Thyroid gland (tissue), 4 donors: ENCODE measurements at places on chromosomes 13 and 19. TPM values are rescaled to one million over a fixed set of nuclear protein-coding genes. Genes with fewer than 3 reads are reported as not detected.

Gene DENND1C
- 1.3 TPM for total RNA-seq

Gene PEAK3
- total RNA-seq, result 1.6 TPM

Gene TIMM44
- 47.4 TPM for total RNA-seq

Gene SLITRK5
- 7.4 TPM for total RNA-seq

Gene TNFSF13B
- total RNA-seq, result 1.3 TPM

Gene FGF21
- not detected for total RNA-seq

Gene DNAAF3
- 9.1 TPM for total RNA-seq

Gene PCDH20
- 1.1 TPM for total RNA-seq

Gene CACNA1A
- 2.5 TPM for total RNA-seq

Gene IGSF23
- not detected for total RNA-seq

Gene CEACAM8
- total RNA-seq, result not detected

Gene PSPN
- 3.0 TPM for total RNA-seq

Gene SRRM5
- 0.27 TPM for total RNA-seq

Gene KIR2DL1
- not detected for total RNA-seq

Gene KLK11
- total RNA-seq, result not detected

Gene ZNF805
- total RNA-seq, result 16.9 TPM

Gene GPR12
- total RNA-seq, result 0.33 TPM

Gene CLEC4G
- 2.0 TPM for total RNA-seq

Gene C19orf38
- not detected for total RNA-seq

Gene CRLF1
- total RNA-seq, result 140 TPM

Gene MISP
- not detected for total RNA-seq

Gene RNF126
- total RNA-seq, result 54.5 TPM

Gene TBXA2R
- total RNA-seq, result 1.2 TPM

Gene ZNF253
- 26.1 TPM for total RNA-seq

Gene CKM
- 0.27 TPM for total RNA-seq

Gene ZNF112
- 14.2 TPM for total RNA-seq
